ENCODE measurements at places on chromosomes 12 and 14. TPM values are rescaled to one million over a fixed set of nuclear protein-coding genes. Genes with fewer than 3 reads are reported as not detected.

GRCh38 chr14:100362311-100362927 lies 39.3 kb downstream of the SLC25A47 start:
- peaks cover 48% of the 10 kb centered on the region for H3K36me3 ChIP-seq
- no peak overlapping the region for H3K27ac ChIP-seq
- H3K4me1 ChIP-seq, result no peaks in the 10 kb centered on the region
- no peak for DNase-seq
- H3K4me3 ChIP-seq, result no peak overlapping the region

DNA sequence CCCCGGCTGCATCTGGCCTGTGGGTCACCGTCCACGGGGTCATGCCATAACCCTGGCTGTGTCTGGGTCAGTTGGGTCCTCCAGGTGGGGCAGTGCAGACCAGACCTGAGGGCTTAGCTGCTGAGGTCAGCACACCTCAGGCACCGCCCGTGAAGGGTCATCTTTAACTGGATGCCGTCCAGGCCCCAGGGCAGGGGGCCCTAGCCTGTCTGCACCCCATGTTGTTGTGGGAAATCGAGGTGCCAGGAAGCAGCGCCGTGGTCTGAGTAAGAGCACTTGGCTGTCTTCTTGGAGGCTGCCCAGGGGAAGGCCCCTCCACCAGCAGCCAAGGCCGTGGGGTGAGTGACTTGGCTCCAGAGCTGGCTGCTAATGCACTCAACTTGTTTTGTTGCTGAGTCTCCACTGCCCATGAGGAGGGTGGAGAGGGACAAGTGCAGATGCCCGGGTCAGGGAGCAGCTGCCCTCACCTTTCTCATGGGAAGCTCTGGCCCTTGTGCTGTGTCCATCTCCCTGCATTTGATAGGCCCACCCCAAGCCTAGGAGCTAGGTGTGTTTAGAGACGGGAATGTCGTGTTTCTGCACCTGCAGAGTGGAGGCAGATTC lies 317.2 kb downstream of the TMEM121 start:
- H3K27ac ChIP-seq, result no peak overlapping the region
- no peaks in the 10 kb centered on the region for H3K4me1 ChIP-seq
- H3K36me3 ChIP-seq, result no peaks in the 10 kb centered on the region
- H3K4me3 ChIP-seq, result no peak overlapping the region
- no peaks in the 10 kb centered on the region for H3K27me3 ChIP-seq

- H3K4me1 ChIP-seq, result no peaks in the 10 kb centered on the region
- H3K27me3 ChIP-seq, result no peaks in the 10 kb centered on the region
- peak; percentile 62 for DNase-seq
- no peak overlapping the region for H3K4me3 ChIP-seq
These were observed 78.4 kb downstream of the FGD4 start for GRCh38 chr12:32477714-32478113.

DNA sequence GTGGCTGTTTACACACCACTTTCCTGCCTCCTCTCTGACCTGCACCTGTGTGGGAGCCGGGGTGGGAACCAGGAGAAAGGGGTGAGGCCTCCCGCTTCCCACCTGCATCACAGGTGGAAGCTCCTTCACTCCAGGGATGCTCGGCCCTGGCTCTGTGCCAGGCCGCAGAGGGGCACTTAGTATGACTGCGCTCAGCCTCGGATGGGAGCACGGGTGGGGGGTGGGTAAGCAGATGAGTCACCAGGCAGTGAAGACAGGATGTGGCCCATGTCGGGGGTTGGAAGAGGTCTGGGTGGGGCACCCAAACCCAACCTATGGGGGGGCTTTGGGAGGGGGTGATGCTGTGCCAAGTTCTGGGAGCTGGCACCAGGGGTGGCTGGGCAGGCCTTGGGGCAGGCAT lies 7.4 kb upstream of the CYP46A1 start:
- no peaks in the 10 kb centered on the region for H3K27me3 ChIP-seq
- no peak overlapping the region for H3K27ac ChIP-seq
- no peak overlapping the region for H3K4me3 ChIP-seq
- H3K4me1 ChIP-seq, result peaks cover 15% of the 10 kb centered on the region
- DNase-seq, result no peak

- DNase-seq, result peak; percentile 40
- H3K36me3 ChIP-seq, result no peaks in the 10 kb centered on the region
- H3K4me3 ChIP-seq, result no peak overlapping the region
- H3K27me3 ChIP-seq, result no peaks in the 10 kb centered on the region
These were observed 47.3 kb upstream of the PAWR start for GRCh38 chr12:79737875-79738718.

DNA sequence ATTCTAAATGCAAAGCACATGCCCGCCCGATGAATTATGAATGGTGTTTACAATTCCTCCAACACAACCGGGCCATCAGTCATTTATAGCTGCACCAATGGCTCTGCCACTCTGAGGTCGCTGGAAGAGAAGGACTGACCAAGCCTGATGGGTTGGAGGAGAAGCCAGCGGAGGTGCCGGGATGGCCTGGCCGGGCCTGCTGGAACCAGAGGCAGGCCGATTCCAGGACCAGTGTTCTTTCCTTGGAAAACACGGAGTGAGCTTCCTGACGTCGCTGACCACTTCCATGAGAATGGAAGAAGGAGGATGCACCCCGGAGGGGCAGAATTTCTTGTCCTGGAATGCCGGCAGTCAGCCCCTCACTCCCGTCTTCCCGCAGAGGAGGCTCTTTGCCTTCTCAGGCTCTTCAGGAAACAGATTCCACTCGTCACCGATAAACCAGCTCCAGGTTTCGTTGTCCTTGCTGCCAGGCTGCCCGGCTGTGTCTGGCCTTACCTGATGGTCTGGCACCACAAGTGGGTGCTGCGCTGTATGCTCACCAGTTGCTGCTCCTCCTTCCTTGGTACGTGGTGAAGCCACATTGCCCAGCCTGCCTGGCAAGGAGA lies 358.5 kb upstream of the SFSWAP start:
- no peaks in the 10 kb centered on the region for H3K36me3 ChIP-seq
- H3K27me3 ChIP-seq, result no peaks in the 10 kb centered on the region
- no peak overlapping the region for H3K27ac ChIP-seq
- no peaks in the 10 kb centered on the region for H3K4me1 ChIP-seq

DNA sequence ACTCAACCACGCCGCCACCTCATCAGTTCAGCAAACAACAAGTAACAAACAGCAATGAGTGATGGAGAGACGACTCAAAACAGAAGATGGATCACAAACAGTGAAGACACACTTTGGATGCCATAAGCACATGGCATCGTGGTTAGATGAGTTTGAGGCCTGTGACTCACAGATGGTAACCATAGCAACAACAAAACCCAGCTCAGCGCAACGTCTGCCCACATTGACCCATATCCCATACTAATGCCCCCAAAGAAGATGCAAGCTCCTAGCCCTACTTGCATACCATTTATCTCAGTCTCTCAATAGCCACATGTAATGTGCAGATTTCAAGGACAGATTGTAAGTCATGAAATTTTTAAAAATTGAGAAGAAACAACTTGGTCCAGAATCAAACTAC lies 1322.3 kb upstream of the TMEM132C start:
- H3K4me1 ChIP-seq, result no peaks in the 10 kb centered on the region
- no peak for DNase-seq
- no peaks in the 10 kb centered on the region for H3K27me3 ChIP-seq
- H3K36me3 ChIP-seq, result no peaks in the 10 kb centered on the region
- H3K27ac ChIP-seq, result no peak overlapping the region

DNA sequence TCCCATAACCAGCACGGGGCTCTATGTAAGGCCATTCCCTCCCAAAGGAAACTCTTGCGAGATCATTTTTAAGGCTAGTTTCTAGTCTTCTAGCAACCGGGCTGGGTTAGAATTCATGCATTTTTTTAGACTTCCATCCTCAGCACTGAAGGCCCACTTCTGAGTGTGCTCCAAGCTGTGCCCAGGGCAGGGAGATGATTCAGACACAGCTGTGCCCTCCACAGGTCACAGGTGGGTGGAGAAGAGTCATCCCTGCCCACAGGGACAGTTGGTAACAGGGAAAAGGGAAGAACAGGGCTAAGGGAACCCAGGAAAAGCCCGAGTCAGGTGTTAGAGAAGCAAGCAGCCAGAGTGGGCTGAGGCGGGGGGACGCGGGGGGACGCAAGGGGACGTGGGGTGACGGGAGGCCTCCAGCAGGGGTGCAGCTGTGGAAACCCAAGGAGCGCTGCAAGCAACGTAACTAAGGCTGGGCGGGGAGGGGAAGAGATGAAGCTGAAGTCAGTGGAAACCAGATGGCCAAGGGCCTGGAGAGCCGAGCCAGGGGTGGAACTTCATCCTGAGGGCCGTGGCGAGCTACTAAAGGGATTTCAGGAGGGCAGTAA lies 27.2 kb upstream of the PPP2R5C start:
- no peak for DNase-seq
- H3K4me3 ChIP-seq, result no peak overlapping the region
- H3K4me1 ChIP-seq, result peaks cover 13% of the 10 kb centered on the region
- no peak overlapping the region for H3K27ac ChIP-seq
- H3K27me3 ChIP-seq, result no peaks in the 10 kb centered on the region

KRT75 gene
- total RNA-seq, result not detected
